Psoas muscle (tissue), 8 donors: ENCODE measurements at places on chromosomes 1 and 21. TPM values are rescaled to one million over a fixed set of nuclear protein-coding genes. Genes with fewer than 3 reads are reported as not detected.

The SPATA17 gene
- total RNA-seq: not detected

The UTS2 gene
- not detected for total RNA-seq

The VASH2 gene
- 0.17 TPM for total RNA-seq

The C1orf210 gene
- total RNA-seq: not detected
